ENCODE measurements at places on chromosomes 16 and 17.

DNA sequence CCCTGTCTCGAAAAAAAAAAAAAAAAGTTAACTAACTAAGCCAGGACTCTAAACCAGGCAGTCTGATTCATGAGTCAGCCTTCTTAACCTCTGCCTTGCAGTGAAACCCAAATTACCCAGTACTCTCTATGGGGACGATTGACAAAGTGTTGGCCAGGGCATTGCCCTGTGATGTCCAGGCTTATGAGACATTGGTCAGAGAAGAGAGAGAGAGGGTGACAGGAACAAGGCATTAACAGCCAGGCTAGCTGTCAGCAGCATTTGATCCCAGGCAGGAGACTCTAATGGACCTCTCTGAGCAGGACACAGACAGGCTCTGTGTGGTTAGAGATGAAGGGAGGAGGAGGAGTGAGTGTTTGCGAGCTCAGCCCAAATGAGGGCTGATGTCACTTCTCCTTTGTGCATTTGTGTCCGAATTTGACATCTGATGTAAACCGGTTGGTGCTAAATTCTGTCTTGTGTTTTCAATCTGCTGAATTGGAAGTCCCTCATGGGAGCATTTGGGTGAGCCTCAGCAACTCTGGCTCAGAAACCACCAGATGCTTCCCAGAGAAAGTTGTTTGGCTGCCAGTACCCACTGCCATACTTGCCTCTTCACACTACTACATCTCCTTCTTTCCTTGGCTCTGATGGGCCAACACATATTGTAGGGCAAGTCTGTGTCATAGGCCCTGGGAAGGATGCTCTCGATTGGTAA is 4.3 kb upstream of the MYL4 start:
- DNase-seq: no peak

- no peak for DNase-seq
These were observed 49.4 kb downstream of the RPH3AL start for GRCh38 chr17:303168-303567.

DNA sequence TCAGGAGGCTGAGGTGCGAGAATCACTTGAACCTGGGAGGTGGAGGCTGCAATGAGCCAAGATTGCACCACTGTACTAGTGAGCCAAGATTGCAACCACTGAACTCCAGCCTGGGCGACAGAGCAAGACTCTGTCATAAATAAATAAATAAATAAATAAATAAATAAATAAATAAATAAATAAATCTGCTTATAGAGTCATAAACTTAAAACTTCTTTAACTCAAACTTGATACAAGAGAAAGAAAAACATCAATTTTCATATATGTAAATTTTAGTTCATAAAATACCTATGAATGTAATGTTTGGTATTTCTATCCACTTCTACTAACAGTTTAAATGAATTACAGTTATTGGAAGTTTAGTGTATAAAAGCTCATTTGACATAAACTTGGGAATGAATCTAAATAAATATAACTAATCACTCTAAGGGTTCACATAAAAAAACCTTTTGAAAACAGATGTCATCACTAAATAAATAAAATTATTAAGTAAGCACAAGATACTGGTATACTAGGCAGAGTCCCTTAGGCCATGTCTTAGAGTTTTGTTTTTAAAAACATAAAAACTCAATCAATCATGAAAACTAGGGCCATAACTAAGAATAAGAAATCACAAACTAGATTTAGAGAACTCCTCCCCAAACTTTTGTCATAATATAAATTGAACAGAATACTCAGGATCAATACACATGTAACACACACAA is 54.1 kb downstream of the SMURF2 start:
- DNase-seq: no peak

GRCh38 chr16:10964891-10965326 is 20.5 kb downstream of the CLEC16A start:
- peak; percentile 45 for DNase-seq

GRCh38 chr17:18144855-18145254 is 36.3 kb downstream of the MYO15A start:
- DNase-seq: no peak

- DNase-seq: no peak
These were observed 201.2 kb upstream of the CACNG3 start for GRCh38 chr16:24054741-24055491.

DNA sequence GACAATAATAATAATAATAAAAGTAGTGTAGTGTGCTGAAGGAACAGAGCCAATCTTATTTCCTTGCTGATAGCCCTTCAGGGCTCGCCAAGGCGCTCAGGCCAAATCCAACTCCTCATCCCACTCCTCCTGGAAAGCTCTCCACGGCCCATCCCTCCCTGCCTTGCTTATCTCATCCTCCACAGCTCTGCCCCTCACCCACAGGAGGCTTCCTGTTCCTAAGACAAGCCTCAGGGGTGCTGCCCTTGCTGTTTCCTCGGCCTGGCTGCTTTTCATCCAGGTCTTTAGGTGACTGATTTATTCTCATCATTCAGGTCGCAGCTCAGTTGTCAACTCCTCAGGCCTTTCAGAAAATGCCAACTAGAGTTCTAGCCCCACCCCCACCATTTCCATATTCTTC is 11.2 kb downstream of the GTF3C1 start:
- no peak for DNase-seq

DNA sequence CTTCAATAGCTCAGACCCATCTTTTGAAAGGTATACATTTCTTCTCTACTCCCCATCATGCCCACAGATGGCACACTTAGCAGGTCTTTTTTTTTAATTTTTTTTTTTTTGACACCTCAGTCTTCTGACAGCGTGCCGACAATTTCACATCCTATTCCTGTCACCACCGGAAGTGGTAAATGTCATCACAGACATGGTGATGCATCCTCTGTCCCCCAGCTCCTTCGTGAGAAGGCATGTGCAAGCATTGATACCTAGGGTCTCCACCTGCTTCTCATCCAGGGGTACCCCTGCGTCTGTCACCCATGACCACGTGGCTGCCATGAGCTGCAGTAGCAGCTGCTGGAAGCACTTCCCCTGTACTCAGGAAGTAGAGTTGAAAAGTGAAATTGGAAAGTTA is 35.6 kb downstream of the ELAC2 start:
- no peak for DNase-seq

DNA sequence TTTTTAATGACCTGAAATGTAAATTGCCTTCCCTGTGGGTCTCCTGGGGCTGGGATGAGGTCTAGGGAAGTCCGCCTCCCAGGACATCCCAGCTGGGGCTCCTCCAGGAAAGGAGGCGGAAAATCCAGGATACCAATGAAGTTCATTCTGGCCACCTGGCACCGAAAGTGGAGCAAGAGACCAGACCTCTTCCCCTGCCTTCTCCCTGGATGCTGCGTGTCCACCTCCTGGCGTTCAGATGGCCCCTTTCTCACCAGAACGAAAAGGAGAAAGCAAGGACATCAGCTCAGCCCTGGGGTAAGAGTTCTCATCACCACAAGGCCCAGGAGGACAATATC is 20.4 kb downstream of the RBFOX3 start:
- DNase-seq: no peak

- DNase-seq: no peak
These were observed 58.3 kb downstream of the AKAP1 start for GRCh38 chr17:57143361-57143760.

- DNase-seq: no peak
These were observed 126.1 kb upstream of the NUDT7 start for GRCh38 chr16:77596261-77596660.

GRCh38 chr17:17258998-17259397 is 22.0 kb upstream of the FLCN start:
- DNase-seq: no peak

All from activated CD8-positive, alpha-beta memory T cell treated with anti-CD3 and anti-CD28 coated beads for 4 hours (primary cell).